ENCODE measurements at places on chromosomes 1 and 21.

- DNase-seq, result no peak
These were observed 6.8 kb upstream of the PUM1 start for GRCh38 chr1:31072304-31072746.

DNA sequence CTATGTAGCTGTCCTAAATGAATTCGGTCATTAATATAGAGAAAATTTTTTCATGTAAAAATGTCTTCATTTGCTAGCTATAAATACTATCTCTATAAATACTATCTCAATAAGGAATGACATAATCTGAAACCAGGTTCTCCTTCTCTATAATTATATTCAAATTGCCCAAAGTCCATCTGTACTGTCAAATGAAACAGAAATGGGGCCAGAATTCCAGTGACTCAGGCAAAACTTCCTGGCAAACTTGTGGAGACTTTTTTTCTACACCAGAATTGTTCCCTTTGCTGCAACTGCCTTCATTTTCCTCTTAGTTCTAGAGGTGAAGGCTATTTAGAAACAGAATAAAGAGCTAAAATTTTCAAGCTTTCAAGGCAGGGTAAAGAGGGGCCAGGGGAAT is 152.5 kb downstream of the KCNH1 start:
- DNase-seq, result no peak

DNA sequence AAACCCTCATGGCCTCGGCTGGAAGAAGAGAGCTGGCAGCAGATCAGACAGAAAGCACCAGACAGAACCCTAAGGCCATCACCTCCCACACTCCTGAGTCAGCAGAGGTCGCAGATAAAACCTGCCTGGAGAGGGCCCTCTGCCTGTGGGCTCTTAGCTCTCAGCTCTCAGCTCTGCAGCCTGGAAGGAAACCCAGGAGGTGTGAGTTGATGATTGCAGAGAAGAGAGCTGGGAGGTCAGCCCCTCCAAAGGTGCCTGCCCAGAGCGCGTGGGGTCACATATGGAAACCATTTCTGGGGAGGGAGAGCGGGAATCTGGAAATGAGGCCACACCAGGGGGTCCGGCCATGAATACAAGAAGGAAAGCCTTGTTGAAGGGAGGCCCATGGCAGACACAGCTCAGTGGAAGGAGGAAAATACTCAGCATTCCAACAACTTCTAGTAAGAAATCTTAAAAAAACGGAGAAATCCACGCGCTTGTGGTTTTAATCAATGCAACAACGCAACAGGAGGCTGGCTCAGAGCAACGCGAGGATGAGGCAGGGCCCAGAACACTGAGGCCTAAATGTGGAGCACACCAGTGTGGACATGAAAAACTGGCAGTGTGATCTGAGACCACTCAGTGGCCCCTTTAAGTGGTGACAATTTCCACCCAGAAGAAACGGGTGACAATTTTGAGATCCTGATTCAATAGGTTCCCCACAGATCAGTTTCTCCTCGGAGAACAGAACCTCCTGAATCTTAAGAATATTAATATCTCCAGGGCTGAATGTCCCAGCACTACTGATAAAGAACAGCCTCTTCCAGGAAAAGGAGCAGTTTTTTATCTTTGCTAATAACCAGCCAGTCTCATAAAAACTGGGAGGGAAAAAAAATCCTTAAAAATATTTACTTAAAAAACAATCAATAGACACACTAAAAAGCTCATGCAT is 45.7 kb downstream of the PSMG1 start:
- DNase-seq, result no peak

GRCh38 chr21:25878344-25878743 is 143.6 kb downstream of the GABPA start:
- DNase-seq, result no peak

DNA sequence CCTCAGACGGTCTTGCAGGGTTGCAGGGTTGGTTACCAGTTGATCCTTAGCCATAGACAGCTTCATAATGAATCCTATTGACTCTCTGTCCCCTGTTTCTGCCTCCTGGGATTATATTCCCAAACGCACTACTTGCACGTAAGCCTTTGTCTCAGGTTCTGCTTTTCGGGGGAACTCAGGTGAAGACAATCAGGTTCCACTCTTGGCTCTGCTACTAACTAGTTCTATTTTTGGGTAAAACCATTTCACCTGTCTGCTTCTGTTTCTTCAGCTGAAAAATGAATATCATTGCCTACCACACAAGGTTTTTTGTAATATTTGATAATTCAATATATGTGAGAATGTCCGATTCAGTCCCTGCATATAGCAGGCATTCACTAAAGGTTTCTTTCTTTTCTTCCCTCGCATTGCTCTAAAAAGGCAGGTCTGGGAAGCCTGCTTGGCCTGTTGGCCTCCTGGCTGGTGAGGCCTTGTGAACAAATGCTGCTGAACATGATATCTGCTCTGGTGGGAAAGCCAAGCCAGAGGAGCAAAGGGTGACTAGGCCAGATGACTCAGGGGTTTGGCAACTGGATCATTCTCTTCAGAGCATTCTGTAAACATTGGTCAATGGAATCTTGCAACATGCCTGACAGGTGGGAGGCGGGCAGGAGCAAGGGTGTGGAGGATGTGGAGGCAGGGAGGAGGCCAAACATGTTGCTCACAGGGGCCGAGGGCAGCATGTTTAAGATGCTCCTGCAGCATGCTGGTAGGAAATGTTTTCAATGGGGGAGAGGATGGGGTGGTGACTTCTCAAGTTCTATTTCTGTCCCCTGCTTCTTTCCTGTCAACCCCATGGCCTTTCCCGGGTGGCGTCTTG is 23.8 kb downstream of the IER5 start:
- DNase-seq, result no peak

- DNase-seq, result no peak
These were observed 73.4 kb downstream of the UCK2 start for GRCh38 chr1:165900576-165901380.

- no peak for DNase-seq
These were observed 136.8 kb downstream of the ZC3H11B start for GRCh38 chr1:219476116-219476515.

DNA sequence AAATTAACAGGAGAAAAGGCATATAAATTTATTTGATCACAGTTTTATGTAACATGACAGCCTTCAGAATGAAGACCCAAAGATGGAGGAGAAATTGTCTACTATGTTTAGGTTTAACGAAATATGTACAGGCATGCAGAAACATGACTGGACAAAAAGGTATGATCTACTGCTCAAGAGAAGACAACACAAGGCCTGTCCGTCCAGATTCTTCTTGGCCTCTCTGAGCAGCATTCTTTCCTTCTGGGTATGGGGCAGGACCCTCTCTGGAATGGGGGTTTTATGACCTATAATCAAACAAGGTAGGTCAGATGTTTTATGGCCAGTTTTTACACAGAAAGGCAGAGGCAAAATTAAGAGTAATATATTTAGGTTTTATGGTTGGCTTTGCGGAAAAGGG is 13.5 kb upstream of the SYNJ1 start:
- DNase-seq, result no peak

DNA sequence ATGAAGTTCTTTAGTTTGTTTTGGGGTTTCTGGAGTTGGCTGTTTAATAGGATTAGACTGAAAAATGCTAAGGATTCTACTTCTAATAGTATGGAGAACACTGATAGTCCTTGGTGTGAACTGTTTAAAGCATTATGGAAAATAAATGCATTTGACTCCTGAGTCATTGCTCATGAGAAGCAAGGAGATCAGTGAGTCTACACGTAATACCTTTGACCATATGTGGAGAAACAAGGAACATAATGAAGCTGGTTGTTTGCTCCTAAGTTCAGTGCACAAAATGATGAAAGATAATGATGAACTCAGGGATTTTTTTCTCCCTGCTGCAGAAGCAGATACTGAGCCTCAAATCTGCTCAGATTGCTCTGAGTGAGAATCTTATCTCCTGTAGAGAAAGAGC is 158.9 kb upstream of the COL11A1 start:
- no peak for DNase-seq

DNA sequence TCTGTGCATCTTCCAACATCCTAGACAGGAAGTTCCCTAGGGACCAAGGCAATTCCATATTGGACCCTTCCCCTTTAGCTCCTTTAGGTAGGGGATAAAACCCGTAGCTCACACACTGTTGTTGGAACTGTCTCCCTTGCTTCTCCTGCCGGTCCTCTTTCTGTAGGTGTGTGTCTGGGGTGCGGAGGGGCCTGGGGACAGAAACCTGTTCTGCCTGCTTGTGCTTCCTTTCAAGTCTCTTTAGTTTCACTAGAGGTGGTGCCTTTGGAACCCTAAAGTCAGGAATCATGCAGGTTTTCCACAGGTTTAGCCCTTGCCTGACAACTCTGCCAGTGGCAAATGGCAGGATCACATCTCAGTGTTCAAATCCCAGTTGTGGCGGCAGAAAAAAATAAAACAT is 74.6 kb upstream of the PTGFRN start:
- DNase-seq, result no peak

GRCh38 chr1:12594966-12595756 is 22.8 kb downstream of the DHRS3 start:
- DNase-seq, result no peak

- DNase-seq, result no peak
These were observed 8.0 kb downstream of the HUNK start for GRCh38 chr21:31880816-31881215.

GRCh38 chr1:117928881-117929342 is 509 bp downstream of the GDAP2 start:
- peak; percentile 1 for DNase-seq

DNA sequence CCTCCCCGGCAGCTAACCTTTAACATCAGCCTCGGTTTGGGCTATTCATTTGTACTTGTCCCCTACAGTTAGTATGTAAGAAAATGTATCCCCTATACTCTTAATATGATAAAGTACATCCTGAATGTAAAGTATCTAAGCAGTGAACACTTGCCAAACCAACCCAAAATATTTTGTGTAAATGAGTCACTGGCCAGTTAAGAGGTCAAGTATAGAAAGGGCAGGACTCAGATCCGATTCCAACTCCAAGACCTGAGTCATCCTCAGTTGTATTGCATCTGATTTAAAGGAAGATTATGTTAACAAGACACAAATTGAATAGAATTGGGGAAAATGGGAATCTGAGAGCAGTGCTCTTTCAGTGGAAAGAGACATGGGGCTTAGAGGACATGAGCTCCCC is 84.4 kb downstream of the CD58 start:
- no peak for DNase-seq

- DNase-seq, result no peak
These were observed 643.4 kb downstream of the SMYD3 start for GRCh38 chr1:245863566-245864184.

DNA sequence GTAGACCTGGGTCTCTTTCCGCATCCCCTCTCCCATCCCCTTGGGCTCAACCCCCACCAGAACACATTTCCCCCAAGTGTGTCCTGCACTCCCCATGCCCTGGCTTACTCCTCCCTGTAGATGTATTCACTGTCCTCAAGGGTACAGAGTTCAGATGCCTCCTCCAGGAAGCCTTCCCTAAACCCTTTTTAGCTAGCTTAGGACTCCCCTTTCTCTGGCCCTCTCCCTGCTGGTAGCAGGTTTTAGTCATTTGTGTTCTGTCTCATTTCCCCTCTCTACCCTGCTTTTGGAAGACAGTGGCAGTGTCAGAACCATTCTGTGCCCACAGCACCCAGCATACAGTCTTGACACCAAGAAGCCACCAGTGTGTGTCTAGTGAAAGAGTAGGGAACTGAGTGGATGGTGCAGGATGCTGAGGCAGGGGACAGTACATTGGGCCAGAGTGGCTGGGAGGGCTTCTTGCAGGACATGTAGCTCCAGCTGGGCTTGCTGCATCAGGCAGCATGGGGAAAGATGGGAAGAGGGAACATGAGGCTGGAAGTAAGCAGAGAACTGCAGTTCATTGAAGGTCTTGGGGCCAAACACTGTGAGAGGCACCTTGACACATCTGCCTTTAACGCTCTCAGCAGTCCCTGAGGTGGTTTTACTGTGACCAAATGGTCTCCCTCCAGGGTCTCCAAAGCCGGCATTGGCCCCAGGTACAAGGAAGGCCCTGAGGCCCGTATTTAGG is 2.5 kb downstream of the FOXO6 start:
- DNase-seq, result no peak

DNA sequence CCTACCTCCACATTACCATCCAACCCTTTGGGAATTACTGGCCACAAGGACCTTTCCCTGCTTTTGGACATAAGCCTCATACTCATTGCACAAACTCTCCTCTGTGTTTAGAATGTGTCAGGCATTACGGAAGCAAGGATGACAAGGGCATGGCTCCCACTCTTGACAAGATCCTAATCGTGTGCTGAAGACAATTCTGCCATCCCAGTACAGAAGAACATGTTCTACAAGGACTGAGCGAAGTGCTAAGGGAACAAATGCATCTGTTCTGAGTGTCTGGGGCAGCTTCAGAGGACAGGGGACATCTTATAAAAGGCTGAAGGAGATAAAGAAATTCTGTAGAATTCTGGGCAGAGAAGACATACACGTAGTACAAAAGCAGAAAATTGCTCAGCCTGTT is 378.5 kb upstream of the CAMK1G start:
- DNase-seq, result no peak

DNA sequence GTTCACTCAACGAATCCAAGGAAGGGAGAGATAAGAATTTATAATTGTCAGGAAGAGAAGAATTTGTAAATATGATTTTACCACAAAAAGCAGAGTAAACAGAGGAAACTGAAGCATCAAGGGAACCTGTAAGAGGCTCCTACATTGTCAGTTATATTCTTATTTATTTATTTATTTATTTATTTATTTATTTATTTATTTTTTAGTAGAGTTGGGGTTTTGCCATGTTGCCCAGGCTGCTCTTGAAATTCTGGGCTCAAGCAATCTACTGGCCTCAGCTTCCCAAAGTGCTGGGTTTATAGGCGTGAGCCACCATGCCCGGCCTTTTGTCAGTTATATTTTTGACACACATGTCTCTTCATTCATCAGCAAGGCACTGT is 47.1 kb downstream of the FCRL3 start:
- DNase-seq, result no peak

GRCh38 chr1:196399713-196400112 is 208.5 kb downstream of the KCNT2 start:
- no peak for DNase-seq

DNA sequence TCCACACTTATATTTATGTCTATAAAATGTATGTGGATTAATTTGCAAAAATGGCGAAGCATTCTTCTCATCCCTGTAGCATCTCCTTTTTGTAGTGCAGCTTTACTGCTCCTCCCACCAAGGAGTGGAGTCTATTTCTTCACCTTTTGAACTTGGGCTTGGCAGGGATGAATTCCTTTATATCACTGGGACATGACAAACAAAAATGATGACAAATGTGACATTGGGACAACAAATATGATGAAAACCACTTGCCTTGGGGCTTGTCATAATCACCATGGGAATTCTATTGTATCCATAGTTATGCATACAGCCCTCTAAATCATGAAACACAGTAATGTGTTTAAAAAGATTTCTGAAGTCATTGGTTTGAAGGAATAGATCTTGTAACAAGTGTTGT is 155.0 kb downstream of the TNFSF18 start:
- DNase-seq, result no peak

DNA sequence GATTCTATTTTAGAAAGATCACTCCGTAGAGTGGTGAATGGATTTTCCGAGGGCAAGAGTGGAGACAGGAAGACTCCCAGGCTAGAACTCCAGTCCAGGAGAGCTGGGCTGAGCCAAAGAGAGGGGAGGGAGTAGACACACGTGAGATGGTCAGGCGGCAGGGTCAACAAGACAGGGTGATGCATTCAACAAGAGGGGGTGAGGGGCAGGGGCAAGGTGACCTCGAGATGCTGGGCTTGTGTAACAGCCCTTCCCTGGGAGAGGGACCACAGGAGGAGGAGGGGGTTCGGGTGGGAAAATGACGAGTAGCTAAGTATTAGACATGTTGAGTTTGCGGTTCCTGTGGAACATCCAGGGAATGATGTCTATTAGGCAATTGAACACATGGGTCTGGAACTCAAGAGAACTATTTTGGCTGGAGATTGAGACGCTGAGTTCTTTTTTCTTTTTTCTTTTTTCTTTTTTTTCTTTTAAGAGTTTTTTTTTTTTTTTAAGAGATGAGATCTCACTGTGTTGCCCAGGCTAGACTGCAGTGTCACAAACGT is 13.3 kb downstream of the RSPO1 start:
- no peak for DNase-seq

Measured in stimulated activated CD8-positive, alpha-beta memory T cell treated with anti-CD3 and anti-CD28 coated beads, Interleukin-4, amount 100 ng/mL, for 1 hour (primary cell).